ENCODE measurements at places on chromosomes 11 and 22. TPM values are rescaled to one million over a fixed set of nuclear protein-coding genes. Genes with fewer than 3 reads are reported as not detected.

GRCh38 chr11:44529895-44530412, 35.5 kb upstream of the CD82 start:
- H3K27ac ChIP-seq, result peak overlapping the region; percentile 82
- DNase-seq, result no peak
- no peaks in the 10 kb centered on the region for H3K36me3 ChIP-seq
- H3K4me3 ChIP-seq, result no peak overlapping the region
- H3K27me3 ChIP-seq, result no peaks in the 10 kb centered on the region

DNA sequence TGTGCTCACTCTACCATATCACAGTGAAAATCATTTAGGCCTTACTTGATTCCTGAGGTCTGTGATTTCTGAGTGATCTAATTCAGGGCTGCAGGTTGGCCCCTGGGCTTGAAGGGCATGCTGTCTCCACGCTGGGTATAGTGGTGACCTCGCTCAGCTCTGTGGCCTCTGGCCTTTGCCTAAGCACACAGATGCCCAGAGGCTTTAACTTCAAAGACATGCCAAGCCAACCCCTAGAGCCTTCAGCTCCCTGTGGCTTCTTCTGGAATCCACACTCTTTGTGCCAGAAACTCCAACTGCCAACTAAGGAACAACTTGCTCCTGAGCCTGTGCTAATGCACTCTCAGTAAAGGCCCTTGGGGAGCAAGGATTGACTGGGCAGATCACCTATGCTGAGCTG, 232.6 kb upstream of the MPPED2 start:
- DNase-seq, result no peak
- H3K27me3 ChIP-seq, result no peaks in the 10 kb centered on the region
- no peaks in the 10 kb centered on the region for H3K36me3 ChIP-seq
- no peaks in the 10 kb centered on the region for H3K4me1 ChIP-seq
- no peak overlapping the region for H3K4me3 ChIP-seq

- DNase-seq, result no peak
- no peak overlapping the region for H3K4me3 ChIP-seq
- H3K27ac ChIP-seq, result no peak overlapping the region
- peaks cover 5% of the 10 kb centered on the region for H3K4me1 ChIP-seq
- H3K27me3 ChIP-seq, result peaks cover 31% of the 10 kb centered on the region
- H3K36me3 ChIP-seq, result no peaks in the 10 kb centered on the region
Observed at GRCh38 chr11:70139785-70140410, 61.8 kb downstream of the ANO1 start.

DNA sequence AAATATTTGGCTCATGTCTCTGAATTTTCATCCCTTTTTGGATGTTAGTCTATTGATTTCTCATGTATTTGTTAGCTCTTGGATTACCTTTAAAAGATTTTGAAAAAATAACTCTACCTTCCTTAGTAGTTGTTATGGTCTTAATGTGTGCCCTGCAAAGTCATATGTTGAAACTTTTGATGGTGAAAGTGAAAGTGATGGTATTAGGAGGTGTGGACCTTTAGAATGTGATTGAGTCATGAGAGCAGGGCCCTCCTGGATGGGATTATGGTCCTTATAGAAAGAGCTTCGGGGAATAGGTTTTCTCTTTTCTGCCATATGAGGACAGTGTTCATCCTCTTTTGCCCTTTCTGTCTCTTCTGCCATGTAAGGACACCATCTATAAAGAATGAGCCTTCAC, 33.6 kb upstream of the MPPED2 start:
- no peaks in the 10 kb centered on the region for H3K4me1 ChIP-seq
- no peak overlapping the region for H3K27ac ChIP-seq
- no peaks in the 10 kb centered on the region for H3K36me3 ChIP-seq
- H3K4me3 ChIP-seq, result no peak overlapping the region

DNA sequence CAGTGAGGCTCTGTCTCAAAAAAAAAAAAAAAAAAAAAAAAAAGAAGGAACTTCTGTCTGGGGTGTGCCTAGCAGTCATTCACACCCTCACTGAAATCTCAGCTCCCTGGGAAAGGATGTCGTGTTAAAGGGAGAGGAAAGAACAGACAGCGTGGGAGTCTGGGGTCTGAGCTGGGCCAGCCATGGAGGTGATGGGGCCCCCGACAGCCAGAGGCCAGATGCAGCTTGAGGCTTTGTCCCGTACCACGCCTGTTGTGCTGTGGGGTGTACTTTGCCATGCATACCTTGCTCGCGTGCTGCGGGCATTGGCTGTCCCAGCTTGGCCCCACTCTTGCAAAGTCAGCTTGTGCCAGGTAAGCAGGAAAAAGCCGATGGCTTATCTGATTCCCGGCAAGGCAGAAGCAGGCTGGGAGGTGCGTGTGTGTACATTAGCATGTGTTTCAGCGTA, 4.6 kb downstream of the SYT12 start:
- H3K27me3 ChIP-seq, result peaks cover 41% of the 10 kb centered on the region
- H3K27ac ChIP-seq, result no peak overlapping the region
- DNase-seq, result no peak
- no peaks in the 10 kb centered on the region for H3K36me3 ChIP-seq
- peaks cover 22% of the 10 kb centered on the region for H3K4me1 ChIP-seq
- H3K4me3 ChIP-seq, result no peak overlapping the region

The TRIM66 gene
- total RNA-seq, result 19.1 TPM

The DGCR8 gene
- total RNA-seq, result 36.5 TPM

The SLC25A45 gene
- total RNA-seq, result 12.1 TPM

All from activated naive CD4-positive, alpha-beta T cell treated with anti-CD3 and anti-CD28 coated beads for 36 hours (primary cell).